ENCODE measurements at places on chromosomes 6 and 20.

- DNase-seq = no peak
Measured at GRCh38 chr6:138559143-138559542, 59.8 kb upstream of the NHSL1 start.

- no peak for DNase-seq
Measured at GRCh38 chr6:34517461-34517881, 38.7 kb downstream of the SPDEF start.

DNA sequence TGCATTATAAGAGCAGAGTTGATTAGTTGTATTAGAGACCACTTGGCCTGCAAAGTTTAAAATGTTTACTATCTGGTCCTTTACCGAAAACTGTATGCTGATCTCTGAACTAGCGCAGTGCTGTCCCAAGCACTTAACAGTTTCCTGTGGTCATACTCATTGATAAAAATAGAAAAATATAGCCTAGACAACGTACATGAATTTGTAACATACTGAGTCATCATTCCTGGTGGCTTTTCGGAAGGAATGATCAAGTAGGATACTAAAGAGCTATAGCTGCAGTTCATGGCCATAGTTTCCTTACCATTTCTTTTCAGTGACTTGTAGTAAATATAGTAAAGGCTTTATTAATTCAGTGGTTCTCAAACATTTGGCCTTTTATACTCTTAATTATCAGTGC is 18.4 kb downstream of the TTK start:
- no peak for DNase-seq

DNA sequence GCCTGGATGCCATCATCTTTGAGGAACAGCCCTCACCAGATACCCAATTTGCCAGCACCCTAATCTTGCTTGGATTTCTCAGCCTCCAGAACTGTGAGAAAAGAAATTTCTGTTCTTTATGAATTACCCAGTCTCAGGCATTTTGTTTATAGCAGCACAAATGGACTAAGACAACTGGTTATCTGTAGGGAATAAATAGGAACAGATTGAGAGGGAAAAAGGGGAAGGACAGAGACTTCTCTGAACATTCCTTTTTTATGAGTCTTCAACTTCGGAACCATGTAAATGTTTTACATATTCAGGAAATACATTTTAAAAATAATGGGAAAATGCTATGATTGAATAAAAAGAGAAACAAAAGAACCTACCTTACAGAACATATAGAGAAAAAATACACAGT is 20.9 kb downstream of the KCTD20 start:
- no peak for DNase-seq

DNA sequence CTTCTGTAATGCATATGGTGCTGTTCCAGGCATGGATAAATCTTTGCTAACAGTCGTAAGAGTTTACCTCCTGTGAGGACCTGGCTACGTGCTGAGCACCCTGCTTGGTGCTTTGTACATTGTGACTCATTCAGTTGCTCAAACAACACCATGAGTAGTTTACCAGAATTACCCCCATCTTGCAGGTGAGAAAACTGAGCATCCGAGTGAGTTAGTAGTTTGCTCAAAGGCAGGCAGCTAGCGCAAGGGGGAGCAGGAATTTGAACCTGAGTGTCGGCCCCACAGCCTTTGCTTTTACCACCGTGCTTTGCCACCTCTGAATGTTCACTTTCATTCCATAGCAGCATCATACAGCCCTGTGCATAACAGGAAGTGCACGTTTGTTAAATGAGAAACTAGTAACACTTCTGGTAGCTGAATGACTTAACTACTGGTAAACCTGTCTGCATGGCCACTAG is 121.9 kb downstream of the MTHFD1L start:
- no peak for DNase-seq

GRCh38 chr6:147999001-147999540 is 343.6 kb upstream of the SASH1 start:
- DNase-seq = no peak

GRCh38 chr6:6881438-6882225 is 226.1 kb upstream of the RREB1 start:
- no peak for DNase-seq

- DNase-seq = no peak
Measured at GRCh38 chr20:32980990-32981389, 23.2 kb downstream of the SUN5 start.

DNA sequence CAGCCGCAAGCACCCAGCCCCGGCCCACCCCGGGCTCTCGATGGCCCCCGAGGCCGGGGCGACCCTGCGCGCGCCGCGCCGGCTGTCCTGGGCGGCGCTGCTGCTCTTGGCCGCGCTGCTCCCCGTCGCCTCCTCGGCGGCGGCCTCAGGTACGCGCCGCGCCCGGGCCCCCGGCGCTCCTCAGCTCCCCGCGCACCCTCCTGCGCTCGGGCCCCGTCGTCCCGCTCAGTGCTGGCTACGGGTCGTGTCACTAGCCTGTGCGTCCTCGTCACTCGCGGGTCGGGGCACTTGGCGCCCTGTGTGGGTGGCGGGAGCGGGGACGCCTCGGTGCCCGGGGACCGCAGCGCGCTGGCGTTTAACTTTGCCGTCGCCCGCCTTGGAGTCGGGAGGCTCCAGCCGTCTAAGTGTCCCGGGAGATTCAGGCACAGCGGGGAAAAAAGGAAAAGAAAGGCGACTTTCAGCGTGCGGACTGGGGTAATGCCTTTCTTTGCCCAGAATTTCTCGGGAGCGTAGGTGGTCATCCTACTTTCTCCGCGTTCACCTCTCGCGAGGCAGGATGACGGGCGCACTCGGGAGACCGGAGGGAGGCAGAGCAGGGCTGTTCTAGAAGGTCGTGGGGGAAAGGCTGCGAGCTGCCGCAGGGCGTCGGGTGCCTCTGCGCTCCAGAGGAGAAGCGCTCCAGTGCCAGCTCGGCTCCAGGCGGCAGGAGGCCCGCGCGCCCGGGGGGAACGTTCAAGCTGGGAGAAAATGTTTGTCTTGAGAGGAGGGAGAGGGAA is 545 bp downstream of the FNDC1 start:
- DNase-seq = peak; percentile 69

DNA sequence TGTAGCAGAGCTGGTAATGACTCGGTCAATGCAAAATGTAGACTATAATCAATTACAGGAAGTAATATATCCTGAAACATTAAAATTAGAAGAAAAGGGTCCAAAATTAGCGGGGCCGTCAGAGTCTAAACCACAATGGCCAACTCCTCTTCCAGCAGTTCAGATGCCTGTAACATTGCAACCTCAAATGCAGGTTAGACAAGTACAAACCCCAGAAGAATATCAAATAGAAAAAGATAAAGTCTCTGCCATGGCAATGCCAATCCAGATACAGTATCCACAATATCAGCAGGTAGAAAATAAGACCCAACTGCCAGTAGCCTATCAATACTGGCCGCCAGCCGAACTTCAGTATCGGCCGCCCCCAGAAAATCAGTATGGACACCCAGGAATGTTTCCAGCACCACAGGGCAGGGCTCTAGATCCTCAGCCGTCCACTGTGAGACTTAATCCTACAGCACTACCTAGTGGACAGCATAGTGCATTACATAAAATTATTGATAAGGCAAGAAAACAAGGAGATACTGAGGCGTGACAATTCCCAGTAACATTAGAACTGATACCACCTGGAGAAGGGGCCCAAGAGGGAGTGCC is 158.4 kb downstream of the GPX5 start:
- DNase-seq = no peak

GRCh38 chr20:16647875-16648597 is 74.8 kb upstream of the KIF16B start:
- DNase-seq = no peak

GRCh38 chr6:15389765-15390723 is 144.2 kb downstream of the JARID2 start:
- no peak for DNase-seq

DNA sequence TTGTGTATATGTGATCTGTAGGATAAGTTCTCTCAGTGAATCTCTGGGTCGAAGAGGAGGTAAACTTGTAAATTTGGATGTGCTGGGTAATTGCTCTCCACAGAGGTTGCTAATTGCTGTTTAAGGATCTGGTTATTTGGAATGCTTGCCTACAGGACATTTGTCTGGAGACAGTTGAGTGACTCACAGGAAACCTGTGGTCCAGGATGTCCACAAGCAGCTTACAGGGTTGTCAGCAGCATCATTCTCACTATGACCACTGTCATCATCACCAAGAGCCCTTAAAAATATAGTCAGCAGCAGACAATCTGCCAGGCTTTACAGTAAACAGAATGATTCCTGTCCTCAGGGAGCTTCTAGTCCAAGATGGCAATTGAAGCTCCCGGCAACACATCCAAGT is 31.2 kb upstream of the KCNK5 start:
- no peak for DNase-seq

GRCh38 chr20:40703975-40704530 is 15.0 kb upstream of the MAFB start:
- no peak for DNase-seq

GRCh38 chr20:44402391-44403193 is 47.1 kb downstream of the HNF4A start:
- no peak for DNase-seq

DNA sequence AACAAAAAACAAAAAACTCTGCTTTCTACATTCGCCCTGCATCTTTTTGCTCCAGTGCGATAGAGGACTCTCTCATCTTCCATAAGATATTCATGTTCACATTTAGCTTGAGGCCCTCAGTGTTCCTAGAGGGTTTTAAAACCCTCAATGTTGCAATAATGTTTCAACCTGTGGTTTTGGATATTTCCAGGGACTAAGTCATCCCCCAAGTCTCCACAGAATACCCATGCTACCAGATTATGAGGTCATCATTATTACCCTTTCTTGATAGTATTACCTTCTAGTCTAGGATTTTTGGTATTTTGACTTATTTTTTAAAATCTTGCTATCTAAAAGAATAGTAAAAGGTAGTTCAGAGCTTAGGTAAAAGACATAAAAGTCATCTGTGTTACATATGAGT is 480.5 kb upstream of the ID4 start:
- DNase-seq = no peak

DNA sequence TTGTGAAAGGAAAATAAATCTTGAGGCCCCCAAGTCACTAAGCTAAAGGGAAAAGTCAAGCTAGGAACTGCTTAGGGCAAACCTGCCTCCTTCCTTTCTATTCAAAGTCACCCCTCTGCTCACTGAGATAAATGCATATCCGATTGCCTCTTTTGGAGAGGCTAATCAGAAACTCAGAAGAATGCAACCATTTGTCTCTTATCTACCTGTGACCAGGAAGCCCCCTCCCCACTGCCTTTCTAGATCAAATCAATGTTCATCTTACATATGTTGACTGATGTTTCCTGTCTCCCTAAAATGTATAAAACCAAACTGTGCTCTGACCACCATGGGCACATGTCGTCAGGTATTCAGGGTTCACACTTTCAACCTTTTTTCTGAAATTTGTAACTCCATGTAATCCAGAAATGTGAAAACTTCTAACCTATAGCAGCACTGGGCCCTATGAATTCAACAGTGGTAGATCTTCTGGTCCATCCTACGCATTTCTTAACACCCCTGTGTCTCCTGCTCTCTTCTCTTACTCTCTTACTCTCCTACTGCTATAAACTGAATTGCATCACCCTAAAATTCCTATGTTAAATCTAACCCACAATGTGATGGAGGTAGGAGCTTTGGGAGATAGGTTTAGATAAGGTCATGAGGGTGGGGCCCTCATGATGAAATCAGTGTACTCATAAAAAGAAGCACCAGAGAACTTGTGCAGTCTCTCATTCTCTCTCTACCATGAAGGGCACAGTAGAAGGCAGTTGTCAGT is 89.3 kb downstream of the EPB41L2 start:
- no peak for DNase-seq

DNA sequence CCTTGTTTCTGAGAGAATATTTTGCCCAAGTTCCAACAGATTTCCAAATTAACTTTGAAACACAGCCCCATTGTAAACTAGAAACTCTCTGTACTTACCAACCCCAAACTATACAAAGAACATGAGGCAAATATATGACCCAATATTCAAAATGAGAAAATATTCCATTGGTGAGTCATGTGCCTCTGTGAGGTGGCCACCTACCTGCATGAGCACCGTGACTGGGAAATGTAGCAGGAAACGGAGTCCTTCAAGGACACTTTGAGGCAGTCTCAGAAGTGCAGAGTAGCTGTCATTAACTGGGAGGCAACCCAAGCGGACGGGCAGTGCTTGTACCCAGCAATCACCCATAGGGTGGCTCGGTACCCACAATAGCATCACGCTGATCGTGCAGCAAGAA is 335.5 kb upstream of the NOX3 start:
- DNase-seq = no peak

GRCh38 chr6:82408952-82409431 is 45.4 kb downstream of the TPBG start:
- no peak for DNase-seq

DNA sequence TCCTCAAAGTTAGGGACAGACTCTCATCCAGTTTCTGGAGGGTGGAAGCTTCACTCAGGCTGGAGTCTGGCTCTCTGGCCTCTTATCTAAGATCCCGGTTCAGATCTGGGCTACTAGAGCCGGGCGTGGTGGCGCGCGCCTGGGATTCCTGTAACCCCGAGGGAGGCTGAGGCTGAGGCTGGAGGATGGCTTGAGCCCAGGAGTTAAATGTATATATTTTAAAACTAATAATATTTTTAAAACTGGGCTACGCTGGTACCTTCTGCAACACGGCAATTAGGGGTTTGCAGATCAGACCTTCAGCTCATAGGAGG is 710 bp upstream of the ZNF343 start:
- DNase-seq = no peak

DNA sequence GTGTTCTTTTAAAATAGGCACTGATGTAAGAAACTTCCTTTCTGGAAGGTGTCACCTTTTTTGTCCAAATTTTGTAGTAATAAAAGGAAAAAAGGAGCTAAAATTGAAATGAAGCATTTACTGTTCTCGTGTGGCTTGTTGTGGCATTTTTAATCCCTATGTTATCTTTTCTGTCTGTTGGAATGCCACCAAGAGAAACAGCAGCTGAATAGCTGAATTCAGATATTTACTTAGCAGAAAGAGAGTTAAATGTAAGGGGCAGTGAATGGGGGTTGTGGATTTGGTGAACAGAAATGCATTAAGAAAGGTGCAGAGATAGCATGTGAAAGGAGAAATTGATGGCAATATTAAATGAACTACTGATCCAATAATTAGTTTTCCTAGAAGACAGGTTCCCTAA is 573.6 kb upstream of the EPHA7 start:
- DNase-seq = no peak

GRCh38 chr20:34260208-34260942 is 19.2 kb downstream of the ASIP start:
- no peak for DNase-seq

DNA sequence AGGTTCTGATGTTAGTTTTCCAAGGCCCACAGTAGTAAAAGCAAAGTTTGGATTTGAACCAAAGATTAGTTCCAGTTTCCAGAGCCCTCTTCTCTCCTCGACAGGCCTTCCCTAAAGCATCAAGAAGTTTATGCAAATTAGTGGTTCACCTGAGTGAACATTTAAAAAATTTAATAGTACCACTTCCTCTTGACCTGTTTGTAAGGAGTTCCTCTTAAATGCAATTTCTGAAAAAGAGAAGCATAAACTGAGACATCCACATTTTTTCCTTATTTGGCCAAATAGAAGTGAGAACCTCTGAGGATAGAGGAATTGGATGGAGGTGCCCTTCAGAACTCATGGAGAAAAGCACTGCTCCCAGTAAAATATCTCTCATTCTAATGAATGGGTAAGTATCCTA is 1.2 kb upstream of the DSE start:
- DNase-seq = no peak

- no peak for DNase-seq
Measured at GRCh38 chr6:110246378-110246777, 66.2 kb downstream of the CDC40 start.

- DNase-seq = no peak
Measured at GRCh38 chr20:53503517-53503919, 90.1 kb downstream of the ZNF217 start.
